Left colon (tissue), 2 donors: ENCODE measurements at places on chromosomes 7 and 10.
A peak's percentile ranks its signal among the peaks of the same experiment; 100 is the strongest.

DNA sequence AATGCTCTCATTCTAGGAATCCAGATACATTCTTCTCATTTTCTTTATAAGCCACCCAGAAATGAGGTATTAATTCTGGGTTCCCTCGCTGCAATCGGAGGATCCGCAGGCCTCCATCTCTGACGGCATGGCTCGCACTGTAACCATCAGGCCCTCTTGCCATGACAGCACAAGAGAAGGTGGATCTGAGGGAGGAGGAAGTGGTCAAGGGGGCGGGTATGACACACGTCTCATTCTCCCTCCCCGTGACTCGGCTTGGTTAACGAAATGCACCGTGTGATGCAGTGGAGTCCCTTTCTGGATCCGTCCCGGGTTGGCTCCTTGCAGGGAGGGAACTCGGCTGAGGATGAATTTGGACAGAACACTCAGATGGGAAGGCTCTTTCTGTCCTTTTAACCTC, 280.2 kb downstream of the TCERG1L start:
- no peak for DNase-seq

DNA sequence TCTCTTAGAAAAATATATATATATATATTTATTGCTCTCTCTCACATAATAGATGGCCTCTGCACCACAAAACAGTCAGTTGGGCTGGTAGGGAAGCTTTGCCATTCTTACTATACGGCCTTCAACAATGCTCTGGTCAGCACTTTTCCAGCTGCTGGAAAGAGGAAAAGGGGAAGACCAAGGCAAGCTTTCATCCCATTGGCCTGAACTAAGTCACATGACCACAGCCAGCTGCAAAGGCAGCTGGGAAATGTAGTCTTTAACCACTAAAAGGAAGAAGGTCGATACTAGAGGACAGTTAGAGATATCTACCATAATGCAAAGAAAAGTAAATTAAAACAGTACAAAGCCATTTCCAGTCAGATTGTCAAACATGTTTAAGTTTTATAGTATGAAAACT, 58.4 kb upstream of the MACROH2A2 start:
- DNase-seq = peak; percentile 5

DNA sequence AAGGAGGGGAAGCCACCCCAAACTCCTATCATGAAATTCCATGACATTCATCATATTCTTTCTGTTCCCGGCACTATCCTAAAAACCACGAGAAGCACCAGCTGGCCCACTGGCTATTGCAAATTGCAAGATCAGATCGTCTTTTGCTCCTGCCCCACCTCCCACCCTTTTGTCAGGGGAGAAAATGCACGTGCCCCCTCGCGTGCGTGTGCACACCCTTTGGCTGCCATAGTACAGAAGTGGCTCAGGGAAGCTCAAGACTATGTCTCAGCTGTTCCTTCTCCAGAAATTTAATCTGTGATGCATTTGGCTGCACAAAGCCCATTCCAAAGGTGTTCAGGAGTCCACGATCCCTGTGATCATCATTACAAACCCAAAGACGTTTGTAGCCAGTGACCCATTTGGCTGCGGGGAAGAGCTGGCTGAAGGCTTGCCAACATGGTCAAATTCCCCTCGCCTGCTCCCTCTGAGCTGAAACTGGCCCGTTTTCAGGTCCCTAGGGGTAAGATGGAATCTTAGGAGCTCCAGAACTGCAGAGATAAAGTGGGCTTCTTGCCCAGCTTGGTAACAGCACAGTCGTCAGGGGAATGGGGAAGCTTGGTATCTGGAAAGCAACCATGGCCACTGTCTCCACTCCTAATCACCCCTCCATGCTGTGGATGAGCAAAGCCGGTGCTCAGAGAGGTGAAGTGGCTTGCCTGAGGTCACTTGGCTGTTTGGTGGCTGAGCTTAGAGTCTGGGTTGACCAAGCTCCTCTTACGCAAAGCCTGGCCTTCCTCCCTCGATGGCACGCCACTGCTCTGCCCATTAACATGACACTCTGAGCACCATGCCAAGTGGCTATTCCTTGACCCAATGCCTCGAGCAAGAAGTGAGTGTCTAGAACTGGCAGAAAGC, 155.4 kb downstream of the NEURL1 start:
- no peak for DNase-seq

DNA sequence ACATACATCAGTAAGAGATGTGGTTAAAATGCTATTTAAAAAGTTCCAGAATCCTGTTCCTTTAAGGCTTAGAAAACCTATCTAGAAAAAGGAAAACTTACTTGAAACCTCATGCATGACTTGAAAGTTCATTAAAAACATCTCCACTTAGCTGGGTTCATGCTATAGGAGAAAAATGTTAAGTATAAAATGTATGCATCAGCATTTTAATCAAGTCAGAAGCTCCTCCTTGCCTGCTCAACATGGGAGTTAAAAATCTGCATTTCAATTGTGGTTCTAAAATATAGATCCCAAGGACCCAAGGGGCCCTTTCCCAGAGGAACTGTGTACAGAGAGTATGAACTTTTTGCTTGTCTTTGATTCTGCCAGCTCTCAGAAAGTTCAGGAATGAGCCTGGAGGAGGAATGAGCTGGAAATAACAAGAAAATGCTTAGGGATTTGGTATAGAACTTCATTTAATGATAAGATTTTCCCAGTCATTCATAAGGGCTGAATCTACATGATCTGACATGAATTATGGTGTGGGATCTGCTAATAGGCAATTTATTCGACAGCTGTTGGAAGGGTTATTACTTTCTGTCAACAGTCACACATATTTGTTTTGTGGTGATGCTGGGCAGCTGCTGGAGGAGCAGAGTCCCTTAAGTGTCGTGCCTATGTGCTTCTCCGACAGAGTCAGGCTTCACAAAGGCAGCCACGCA, 85.6 kb upstream of the MTPN start:
- no peak for DNase-seq

DNA sequence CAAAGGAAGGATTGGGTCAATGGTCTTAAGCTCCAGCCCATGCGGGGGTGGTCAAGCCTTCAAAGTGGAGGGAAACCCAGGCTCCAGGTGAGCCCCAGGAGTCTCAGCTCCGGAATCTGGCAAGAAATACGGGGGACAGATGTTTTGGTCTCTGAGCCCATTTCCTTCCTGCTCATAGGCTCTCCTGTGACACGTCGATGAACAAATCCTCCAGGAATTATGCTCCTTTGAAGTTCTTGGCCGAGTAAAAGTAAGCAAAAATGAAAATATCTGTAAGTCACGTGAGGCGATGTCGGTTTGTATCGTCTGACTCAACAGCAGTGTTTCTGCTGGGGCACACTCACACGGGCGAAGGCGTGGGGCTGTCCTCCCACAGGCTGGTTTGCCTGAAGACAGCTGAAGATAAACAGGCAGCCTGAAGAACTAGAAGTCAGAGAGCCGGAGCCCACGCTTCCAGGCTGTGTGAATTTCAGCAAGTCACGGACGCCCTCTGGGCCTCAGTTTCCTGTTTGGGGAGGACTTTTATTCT, 52.6 kb upstream of the SMNDC1 start:
- no peak for DNase-seq

GRCh38 chr7:81162771-81163525, 244.1 kb upstream of the SEMA3C start:
- no peak for DNase-seq

GRCh38 chr10:81564143-81564542, 310.9 kb upstream of the NRG3 start:
- no peak for DNase-seq

DNA sequence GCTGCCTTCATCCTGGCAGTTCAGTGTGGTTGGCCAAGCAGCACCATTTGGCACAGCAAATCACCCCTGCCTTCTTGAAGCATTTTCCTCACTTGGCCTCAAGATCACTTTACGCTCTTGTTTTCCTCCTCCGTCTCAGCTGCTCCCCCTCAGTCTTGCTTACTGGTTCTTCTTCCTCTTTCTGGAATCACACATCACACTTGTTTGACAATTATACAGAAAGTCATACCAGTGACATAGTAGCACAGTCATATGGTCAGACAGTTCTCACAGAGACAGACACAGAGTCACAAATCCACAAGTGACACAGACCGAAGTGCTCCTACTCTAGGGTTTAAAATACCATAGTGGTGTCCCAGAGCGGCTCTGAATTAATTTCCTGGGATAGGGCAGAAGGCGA, 43.8 kb upstream of the ARL4A start:
- DNase-seq = no peak

DNA sequence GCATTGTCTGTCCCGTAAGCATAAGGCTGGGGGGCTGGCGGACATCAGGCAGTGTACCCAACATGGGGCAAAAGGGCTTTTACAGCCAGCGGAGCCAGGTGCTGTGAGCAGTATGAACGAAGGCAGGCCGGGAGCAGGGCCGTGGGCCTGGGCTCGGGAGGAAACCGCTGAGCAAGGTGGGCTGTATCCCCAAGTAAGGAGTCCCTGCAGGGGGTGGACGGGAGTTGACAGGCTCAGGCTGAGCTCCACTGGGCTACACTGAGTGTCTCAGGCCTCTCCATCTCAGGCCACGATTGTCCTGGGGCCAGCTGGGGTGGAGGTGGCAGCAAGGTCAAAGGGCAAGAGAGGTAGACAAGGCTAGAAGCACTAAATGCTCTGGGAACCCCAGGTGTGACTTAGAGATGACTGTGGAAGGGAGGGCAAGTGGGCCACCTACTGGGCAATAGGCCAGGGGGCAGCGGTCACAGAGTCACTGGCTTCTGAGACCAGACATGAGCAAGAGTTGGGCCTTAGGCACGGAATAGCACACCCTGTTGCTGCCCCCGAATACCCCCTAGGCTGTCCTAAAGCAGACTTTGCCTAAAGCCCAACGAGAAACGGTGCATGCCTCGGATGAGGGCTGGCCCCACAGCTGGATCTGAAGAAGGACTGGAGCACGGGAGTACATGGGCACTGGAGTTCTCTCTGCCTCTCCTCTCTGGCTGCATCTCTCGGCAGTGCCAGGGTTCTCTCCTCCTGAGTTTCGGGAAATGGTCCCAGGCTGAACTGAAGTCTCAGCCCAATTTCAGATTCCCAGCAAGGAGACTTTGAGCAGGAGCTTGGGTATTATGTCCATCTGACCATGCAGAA, 10.8 kb upstream of the RAMP3 start:
- no peak for DNase-seq

GRCh38 chr10:48878091-48878490, 61.5 kb downstream of the LRRC18 start:
- no peak for DNase-seq

DNA sequence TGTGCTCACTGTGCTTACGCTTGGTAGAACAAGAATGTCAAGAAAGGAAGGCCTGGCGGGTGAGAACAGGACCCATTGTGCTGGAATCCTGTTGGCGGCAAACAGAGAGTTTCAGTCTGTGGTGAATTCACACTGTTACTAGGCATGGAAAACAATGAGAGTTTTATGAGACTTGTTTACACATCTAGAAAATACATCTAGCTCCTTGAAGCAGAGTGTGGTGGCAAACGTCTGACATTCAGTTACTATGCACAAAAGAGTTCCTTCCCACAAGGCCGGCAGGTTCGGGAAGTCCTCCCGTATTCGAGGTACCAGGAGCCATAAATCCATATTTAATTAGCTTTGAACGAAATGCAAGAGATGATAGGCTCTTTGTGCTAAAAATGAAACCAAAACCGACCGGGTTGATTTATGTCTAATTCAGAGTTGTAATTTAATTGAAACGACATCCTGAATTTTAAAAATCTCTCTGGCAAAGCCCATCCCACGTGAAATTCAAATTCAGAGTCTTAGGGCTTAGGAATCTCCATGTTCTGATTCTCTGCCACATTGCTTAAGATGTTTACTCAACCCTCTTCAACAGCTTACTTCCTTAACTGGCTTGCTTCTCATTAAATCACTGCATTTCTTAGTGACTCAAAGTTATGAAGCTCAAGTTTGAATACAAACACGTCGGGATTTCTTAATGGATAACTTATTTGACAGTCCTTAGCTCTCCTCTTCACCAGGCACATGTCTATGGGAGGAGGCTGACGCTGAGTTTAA, 299.9 kb upstream of the PITRM1 start:
- peak; percentile 43 for DNase-seq

DNA sequence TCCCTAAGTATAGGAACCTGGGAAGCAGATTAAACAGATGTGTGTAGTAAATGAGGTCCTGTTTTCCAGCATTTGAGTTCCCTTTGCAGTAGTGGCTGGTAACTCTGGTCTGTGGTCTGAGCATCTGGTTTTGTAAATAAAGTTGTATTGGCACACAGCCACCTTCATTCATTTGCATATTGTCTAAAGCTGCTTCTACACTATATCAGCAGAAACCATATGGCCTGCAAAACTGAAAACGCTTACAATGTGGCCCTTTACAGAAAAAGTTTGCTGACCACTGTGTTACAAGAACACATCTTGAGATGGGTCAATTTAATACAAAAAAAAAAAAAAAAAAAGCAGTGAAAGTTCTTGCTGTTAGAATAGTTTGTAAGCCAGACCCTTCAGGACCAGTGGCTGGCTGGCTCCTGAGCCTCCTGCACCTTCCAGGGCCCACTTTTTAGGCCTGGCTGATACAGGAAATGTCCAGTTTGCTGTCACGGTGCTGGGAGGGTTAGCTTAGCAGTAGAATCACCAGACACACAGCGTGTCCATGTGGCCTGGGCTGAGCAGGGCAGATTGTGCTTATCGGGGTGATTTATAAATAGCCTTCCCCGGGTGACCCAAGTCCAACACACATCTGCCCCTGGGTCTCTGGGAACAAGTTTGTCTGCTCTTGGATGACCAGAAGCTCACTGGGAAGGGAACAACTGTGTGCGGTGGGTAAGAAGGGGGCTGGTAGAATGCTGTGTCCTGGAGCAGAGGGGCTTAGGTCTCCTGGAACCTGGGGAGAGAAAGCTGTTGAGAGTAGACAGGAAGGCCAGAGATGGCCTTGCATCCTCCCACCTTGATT, 1.4 kb downstream of the C10orf71 start:
- DNase-seq = no peak

DNA sequence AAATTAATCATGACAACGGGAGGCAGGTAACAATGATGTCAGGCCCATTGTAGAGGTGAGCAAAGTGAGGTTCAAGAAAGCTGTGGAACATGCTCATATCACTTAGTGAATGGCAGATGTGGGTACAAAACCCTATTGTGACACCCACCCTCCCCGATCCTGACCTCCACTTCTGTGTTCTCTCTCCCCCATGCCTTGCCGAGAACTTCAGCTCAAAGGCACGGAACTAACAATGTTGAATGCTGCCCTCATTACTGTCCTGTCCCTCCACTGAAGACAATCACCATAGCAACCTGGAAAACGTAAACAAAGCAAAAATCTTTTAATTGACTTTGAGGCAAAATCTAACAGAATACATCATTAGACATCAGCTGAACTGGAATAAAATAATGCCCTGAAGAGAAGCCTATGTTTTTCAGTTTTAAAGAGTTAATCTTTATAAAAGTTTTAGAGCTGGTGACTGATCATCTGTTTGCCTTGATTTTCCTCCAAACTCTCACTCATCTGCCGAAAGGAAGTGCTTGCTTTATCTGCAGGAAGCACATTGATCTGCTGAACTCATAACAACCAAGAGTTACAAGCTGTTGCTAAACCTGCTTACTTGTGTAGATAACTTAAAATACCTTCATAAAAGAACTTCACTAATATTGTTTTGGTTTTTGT, 133.6 kb downstream of the CUBN start:
- DNase-seq = no peak
